Activated T-helper 1 cell treated with anti-CD3 and anti-CD28 coated beads, Interleukin-2, amount 50 U/mL, for 16 hours (primary cell): ENCODE measurements at places on chromosomes 16 and 17.

- DNase-seq = no peak
Observed at GRCh38 chr16:78199325-78200022, 100.0 kb downstream of the WWOX start.

GRCh38 chr16:23859713-23860269 lies 24.0 kb downstream of the PRKCB start:
- DNase-seq = no peak

DNA sequence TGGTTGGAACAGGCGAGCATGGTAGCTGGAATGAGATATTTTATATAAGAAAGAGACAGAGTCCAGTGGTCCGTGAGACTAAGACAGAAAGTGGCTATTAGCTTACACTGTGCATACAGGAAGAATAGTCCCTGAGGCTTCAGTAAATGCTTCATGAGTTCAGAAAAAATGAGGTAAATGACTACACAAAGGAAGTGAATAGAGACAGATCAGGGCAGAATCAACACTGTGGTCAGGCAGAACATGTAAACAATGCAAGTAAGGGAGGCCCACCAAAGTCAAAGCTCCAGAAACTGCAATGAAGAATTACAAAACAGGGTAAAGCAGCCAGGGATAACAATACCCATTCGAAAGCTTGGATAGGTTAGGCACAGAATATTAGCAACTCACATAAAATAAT lies 4.8 kb downstream of the ABCA10 start:
- no peak for DNase-seq

- DNase-seq = no peak
Observed at GRCh38 chr16:50644729-50645128, 36.4 kb downstream of the SNX20 start.

- DNase-seq = no peak
Observed at GRCh38 chr17:79055197-79055596, 19.4 kb upstream of the ENGASE start.

DNA sequence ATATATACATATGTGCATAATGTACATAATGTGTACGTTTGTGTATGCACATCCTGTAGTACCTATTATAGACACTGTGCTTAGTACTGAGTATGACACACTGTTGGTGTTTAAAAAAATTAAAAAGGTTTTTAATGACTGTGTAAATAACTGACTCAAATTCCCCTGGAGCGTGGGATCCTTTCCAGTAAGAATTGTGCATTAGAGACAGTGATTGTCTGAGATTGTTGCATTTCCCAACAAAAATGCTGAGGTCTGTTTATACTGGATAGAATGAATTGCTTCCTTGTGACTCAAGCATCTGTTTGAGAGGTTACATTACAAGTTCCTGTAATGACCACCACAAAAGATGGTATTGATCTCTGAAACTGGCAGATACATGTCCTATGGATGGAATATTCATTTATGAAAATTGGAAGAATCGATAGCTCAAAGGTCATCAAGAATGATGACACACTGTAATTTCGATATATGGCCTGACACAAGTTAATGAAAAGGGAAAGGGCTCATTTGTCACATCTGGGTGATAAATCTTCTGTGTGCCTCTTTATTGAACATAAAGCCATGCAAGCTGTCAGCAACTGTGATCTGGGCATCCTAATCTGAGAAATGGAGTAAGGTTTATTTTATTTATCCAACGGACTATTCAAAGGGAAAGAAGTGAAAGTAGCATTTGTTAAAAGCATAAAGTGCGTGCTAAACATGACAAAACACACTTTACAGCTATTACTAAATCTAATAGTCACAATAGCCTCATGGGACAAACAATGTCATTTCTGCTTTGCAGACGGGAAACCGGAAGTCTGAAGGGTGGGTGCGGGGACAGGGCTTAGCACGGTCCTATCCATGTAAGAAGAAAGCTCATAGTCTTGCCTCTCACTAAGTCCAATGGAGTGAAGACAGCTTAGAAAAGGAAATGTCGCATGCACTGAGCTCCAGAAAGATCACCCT lies 228.8 kb downstream of the CDH11 start:
- no peak for DNase-seq

GRCh38 chr17:40916366-40916765 lies 21.1 kb downstream of the KRT23 start:
- DNase-seq = no peak

GRCh38 chr16:77584205-77584859 lies 138.0 kb upstream of the NUDT7 start:
- no peak for DNase-seq

DNA sequence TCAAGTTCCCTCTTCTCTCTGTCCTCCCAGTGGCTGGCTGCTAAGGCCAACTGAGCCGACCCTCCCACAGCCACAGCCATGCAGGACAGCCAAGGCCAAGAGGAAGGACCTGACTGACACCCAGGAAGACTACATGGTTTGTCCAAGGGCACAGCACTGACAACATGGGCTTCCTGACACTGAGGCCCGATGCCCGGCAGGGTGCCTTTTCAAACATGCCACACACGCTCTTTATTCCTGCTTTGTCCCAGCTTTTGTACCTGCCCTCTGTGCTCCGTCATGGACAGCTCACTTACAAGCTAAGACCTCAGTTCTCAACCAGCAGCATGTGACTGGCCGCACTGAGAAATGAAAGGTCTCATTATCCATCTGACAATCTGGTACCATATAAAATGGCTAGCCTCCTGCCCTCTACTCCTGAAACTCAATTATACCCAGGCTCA lies 45.8 kb downstream of the TEX2 start:
- DNase-seq = no peak

DNA sequence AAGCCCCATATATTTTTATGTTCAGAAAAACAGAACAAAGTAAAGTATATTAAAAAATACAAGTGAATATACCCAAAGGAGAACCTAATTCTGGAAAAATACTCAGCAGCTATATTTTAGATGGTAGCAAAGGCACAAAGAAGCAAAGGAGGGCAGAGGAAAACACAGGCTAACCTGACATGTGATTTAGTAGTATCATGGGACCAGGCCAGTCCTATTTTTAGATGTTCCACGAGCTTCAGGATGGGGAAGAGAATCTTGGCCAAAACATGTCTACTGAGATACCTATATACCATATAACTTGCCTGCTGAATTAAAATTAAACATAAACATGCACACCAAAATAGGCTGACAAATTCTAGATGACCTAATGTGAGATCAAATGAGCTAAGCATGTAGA lies 32.9 kb downstream of the SMYD4 start:
- no peak for DNase-seq

DNA sequence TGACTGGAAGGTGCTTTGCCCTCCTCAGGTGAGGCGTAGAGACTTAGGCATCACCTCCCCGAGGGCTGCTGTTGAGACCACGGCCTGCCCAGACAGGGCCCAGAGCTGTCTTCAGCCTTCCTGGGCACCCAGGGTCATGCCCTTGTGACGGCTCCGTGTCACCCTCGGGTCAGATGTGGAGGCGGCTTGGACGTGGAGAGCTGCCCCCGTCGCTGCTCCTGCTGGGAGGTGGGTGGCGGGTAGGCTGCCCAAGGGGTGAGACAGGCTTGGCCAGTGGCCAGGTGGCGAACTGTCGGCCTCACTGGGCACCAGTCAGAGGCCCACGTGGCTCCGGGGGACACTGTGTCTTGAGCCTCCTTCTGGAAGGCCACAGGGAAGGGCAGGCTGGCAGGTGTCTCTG lies 8.9 kb upstream of the SNAI3 start:
- DNase-seq = no peak

DNA sequence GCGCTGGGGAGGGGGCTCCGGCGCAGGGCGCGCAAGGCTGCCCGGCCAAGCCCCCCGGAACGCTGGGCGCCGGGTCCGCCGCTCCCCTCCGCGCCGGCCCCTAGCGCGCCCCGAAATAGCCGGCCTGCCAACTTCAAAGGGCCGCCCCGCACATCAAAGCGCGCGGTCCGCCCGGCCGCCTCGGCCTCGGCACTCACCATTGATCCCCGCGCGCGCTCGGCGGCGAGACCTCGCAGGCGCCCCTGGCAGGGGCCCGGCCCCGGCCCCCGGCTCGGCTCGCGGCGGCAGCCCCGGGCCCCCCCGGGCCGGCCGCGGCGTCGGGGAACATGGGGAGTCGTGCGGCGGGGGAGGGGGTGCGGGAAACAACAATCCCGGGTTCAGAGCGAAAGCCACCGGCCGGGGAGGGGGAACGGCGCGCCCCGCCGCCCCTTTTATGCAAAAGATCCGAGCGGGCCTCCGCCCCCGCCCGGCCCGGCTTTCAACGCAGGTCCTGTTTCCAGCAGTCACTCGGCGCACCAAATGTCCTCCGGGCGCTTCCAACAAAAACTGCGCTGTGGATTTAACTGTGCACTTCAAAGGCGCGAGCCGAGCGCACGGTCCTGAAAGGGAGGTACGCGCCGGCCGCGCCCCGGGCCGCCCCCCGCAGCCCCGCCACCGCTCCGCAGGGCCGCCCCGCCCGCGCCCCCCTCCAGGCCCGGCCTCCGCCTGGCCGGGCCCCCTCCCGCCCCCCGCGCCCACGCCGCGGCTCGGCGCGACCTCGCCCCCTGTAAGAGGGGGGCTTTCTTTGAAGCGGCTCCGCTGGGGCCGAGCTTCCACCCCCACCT lies 608 bp downstream of the AXIN2 start:
- peak; percentile 58 for DNase-seq

DNA sequence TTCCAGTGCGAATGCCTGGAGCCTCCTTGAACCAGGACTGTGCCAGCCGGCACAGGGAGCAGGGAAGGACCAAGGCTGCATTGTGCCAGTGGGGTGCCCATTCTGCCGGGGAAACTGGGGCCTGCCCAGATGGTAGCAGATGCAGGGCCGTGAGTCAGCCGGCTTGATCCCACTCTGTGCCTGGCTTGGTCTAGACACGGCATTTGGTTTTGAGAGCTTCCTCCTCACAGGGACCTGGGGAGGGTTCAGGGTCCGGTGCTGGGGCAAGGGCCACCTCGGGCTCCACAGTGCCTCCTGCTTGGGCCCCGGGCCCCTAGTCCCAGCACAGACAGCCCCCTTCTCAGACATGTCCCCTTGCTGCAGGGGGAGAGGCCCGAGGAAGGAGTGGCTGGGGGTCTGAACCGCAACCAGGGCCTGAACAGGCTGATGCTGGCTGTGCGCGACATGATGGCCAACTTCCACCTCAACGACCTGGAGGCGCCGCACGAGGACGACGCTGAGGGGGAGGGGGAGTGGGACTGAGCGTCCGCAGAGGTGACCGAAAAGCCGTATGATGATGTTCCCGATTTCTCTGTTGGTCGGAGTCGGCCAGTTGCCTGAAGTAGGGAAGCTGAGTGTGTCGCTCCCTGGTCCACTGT lies 7.8 kb upstream of the MC1R start:
- DNase-seq = no peak

GRCh38 chr17:30271102-30271501 lies 20.6 kb downstream of the BLMH start:
- DNase-seq = no peak

GRCh38 chr16:75996491-75996890 lies 270.2 kb upstream of the CPHXL start:
- no peak for DNase-seq

GRCh38 chr16:77721752-77722308 lies 484 bp upstream of the NUDT7 start:
- DNase-seq = no peak

- no peak for DNase-seq
Observed at GRCh38 chr16:14303639-14304394, 232.7 kb downstream of the MRTFB start.
